ENCODE measurements at places on chromosomes 11 and 22.

GRCh38 chr11:78311702-78312371 is 105.8 kb downstream of the GAB2 start:
- no peak for DNase-seq

- no peak for DNase-seq
These were observed 274.3 kb upstream of the C11orf87 start for GRCh38 chr11:109147726-109148125.

DNA sequence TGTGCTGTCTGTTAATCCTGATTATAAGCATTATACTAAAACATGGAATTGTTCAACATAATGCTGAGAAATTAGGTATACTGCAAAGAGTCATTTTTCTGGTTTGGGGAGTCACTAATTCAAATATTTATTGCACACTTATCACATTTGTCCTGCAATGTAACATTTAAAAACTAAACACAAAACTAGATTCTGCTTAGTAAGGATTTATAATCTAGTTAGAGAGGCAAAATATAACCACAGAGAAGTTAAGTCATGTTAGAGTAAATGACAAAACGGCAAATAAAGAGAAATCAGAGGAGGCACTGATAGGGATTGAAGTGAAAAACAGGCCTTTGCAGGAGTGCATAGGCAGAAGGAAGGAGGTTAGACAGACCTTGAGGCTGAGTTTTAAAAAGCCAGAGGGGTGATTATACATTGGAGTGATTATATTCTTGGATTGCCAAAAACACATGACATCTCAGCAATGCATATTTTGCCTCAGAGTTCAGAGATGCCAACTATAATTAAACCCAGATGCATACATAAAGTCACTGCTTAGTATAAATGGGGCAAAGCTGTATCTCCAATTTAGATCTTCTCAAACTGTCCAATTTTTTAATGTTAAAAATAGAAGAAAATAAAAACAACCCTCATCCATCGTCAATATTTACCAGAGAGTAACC is 49.7 kb downstream of the CCDC34 start:
- no peak for DNase-seq

DNA sequence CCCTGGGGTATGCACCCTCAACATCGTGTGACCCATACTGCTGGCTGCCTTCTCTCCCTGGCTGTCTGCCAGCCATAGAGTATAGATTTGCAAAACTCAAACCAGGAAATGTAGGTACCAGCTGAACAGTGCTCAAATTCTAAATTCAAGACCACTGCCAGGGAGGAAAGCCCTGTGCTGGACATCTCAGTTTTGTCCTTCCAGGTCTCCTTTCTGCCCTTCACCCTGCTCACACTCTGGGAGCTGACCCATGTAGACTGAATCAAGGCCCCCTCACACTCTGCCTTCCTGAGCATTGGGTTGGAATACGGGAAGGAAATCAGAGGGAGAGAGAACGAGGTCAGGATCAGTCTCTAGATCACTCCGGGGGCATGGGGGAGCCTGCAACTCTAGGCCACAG is 12.4 kb upstream of the DRD2 start:
- no peak for DNase-seq

DNA sequence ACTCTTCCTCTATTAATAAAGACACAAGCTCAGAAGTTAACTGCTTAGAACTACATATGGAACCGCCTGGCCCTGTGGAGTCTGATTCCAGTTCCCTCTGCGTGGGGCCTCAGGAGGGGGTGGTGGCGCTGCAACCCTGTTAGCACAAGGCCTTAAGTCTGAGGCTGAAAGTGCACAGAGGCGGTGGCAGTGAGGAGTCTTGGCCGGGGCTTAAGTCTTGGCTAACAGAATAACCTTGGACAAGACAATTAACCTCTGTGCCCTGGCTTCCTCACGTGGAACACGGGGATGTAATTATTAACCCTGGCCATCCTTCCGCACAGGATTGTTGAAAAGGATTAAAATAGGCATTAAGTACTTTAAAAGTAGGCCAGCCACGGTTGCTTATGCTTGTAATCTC is 191.5 kb downstream of the CEP164 start:
- DNase-seq: no peak

DNA sequence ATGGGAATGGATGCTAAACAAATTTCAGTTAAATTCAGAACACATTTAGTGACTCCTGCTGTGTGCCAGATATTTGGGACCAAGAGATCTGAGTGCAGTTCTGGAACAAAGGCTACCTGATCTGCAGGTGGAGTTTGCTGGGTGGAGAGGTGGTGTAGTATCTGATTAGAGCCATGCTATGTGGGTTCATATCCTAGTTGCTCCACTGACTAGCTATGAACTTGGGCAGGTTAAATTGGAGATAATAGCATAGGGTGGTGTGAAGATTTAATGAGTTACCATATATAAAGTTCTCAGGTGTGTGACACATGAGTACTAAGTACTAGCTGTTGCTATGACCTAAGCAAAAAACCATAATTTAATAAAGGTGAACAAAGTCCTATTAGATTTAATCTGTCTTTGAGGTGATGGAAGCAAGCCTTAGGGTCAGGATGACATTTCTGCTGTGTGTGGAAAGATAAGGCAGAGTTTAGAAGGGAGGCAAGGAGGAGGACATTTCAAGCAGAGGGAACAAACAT is 2.1 kb downstream of the ENDOD1 start:
- DNase-seq: no peak

- DNase-seq: no peak
These were observed 185.4 kb upstream of the B3GAT1 start for GRCh38 chr11:134597452-134597851.

DNA sequence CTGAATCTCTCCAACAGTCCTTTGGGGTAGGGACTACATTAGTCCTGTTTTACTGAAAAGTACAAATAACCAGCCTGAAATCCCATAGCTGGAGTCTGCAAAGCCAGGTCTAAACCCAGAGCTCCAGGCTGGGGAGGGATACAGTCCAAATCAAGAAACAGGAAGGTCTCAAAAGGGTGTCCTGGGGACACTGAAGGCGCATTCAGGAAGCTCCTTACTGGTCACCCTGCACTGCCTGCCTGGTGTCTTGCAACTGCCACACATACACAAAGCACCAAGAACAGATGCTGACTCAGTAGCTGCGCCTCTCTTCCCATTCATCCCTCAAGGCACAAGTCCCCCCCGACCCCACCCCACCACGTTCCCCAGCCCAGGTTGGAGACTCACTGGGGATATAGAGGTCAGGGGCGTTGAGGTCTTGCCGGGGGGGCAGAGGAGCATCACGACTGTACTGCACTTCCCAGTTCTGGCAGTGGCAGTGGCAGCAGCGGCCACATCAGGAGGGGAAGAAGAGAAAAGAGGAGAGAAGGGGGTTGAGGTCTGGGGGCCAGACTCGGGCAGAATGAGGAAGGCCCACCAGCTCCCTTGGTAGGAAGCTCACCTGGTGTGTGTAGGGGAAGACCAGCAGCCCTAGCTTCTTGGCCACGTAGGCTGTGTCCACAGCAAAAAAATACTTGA is 1.6 kb downstream of the YIF1A start:
- DNase-seq: no peak

- DNase-seq: no peak
These were observed 27.1 kb downstream of the SDHD start for GRCh38 chr11:112113539-112114457.

GRCh38 chr22:17237038-17237668 is 17.9 kb upstream of the ADA2 start:
- DNase-seq: no peak

DNA sequence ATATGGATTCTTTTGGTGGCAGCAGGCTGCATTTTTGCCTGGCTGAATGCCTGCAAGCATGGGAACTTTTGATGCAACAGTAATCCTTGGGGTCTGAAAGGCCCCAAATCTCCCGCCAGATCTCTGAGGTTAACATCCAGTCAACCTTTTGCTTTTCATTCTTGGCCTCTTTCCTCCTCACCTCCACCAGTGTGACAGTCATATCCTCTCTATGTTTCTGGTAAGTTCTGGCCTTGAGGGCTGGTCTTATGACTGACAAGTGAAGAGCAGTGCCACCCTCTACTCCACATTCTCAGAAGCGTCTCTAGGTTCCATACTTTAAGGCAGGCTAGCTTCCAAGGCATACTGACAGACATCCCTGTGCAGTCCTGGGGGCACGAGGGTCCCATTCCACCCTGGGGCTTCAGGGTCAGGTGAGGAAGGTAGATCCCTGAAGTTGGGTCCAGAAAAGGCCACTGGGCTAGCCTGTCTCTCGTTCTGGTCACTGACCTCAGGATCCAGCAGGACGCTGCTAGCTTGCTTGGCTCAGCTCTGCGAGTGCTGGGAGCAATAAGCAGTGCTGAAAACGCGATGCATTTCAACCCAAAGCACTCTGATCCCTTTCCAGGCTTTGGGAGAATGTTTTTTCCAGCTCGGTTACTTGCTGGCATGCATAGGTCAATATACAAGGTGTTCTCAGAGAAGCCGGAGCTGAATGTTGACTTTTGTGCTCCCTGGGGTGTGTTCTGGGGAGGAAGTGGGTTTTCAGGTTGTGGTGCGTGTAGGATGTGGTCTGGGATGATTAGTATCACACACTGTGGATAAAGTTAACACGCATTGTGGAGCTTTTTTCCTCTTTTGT is 75.2 kb downstream of the PTPRJ start:
- no peak for DNase-seq

DNA sequence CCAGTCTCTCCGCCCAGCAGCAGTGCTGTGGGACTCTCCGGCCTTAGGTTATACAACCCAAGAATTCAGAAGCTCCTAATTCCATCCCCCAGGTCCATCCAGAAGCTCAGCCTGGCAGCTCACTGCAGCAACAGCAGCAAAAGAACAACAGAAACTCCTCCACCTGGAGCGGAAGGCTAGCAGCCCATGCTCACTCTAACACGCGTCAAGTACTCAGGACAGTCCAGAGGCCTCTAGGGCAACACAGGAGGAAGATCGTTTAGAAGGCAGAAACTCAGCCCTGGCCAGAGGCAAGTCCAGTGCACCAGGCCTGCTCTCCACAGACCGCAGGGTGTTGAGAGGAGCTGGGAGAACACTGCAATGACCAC is 17.1 kb downstream of the PLA2G6 start:
- no peak for DNase-seq

DNA sequence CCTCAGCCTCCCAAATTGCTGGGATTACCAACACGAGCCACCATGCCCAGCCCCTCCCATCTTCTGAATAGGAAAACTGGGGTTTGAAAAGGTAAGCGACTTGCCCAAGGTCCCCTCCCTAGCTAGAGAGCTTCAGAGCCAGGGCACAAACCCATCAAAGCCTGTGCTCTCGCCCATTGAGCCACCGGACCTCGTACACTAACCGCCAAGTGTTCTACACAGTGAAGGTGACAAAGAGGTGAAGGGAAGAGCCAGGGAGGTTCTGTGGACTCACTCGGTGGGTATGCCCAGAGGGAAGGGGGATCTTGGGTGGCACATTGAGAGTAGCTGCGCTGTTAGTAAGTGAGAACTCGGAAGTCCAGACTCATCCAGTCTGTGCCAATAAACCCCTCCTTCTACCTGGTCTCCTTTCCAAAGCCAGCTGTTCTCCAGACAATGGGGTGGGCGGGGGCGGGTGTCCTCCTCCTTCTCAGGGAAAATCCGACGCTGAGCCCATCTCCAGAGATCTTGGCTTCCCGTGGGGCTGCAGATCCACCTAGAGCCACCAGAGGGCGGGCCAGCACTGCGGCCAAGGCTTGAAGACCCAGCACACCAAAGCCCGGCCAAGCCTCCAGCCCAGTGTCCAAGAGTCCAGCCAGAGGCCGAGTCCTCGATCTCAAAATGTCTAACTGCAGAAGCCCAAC is 3.2 kb upstream of the RTN4RL2 start:
- no peak for DNase-seq

- DNase-seq: no peak
These were observed 97.8 kb upstream of the CSNK2A3 start for GRCh38 chr11:11450744-11451362.

DNA sequence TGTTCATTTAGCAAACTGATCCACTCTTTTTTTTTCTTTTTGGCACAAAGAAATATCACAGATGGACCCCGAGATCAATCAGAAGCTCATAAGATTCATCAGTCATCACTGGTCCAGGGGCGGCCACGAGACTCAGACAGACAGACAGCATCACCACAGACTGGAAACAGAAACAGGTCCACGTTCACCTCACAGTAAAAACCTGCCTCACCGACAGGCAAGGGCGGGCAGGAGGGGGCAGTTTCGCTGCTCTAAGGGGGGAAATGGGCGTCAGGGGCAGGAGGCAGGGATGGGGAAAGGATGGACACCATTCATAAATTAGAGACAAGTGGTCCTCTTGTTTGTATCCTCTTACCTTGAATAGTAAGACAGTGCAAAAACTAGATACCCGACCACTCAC is 16.5 kb downstream of the CHST1 start:
- DNase-seq: no peak
